ENCODE measurements at places on chromosomes 16 and 17. TPM values are rescaled to one million over a fixed set of nuclear protein-coding genes. Genes with fewer than 3 reads are reported as not detected.

DNA sequence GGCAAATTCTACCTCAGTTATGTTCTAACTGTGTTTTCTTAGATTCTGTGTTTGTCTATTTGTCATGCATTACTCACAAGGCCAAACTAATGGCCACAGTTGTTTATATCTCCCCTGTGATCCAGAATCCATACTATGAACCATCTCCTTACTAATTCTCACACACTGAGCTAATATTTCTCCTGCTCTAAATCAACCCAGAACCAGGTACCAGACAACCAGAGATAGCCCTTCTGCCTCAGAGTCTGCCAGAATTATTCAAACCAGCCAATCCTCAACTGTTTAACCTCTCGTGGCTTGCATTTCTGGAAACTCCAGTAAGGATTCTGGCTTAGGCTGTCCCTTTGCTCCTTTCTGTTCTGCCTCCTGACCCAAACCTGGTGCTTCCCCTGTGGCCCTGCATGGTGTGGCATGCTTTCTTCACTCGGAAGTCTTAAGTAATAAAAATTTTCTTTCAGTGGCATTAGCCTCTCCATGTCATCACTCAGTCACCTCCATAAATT is 59.4 kb downstream of the EFCAB5 start:
- no peak for DNase-seq

DNA sequence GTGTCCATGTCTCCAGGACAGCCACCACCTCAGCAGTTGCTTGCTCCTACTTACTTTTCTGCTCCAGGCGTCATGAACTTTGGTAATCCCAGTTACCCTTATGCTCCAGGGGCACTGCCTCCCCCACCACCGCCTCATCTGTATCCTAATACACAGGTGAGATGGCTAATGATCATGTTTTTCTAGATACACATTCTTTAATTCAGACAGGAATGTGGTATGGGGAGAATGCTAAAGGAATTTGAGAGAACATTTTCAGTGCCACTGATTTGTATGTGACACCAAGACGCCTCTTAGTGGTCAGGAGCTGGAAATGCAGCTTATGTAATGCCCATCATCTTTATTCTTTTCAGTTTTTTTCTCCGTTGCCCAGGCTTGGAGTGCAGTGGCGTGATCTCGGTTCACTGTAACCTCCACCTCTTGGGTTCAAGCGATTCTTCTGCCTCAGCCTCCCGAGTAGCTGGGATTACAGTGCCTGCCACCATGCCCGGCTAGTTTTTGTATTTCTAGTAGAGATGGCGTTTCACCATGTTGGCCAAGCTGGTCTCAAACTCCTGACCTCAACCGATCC is 8.9 kb upstream of the RAPGEFL1 start:
- DNase-seq, result no peak

The PRAC1 gene
- total RNA-seq, result not detected

The KRTAP2-2 gene
- total RNA-seq, result not detected

GRCh38 chr17:82244413-82245133 is 15.7 kb downstream of the SLC16A3 start:
- no peak for DNase-seq

The PPP1R1B gene
- total RNA-seq, result not detected

The MMP15 gene
- 52.3 TPM for total RNA-seq

The ZNF830 gene
- total RNA-seq, result 8.1 TPM

DNA sequence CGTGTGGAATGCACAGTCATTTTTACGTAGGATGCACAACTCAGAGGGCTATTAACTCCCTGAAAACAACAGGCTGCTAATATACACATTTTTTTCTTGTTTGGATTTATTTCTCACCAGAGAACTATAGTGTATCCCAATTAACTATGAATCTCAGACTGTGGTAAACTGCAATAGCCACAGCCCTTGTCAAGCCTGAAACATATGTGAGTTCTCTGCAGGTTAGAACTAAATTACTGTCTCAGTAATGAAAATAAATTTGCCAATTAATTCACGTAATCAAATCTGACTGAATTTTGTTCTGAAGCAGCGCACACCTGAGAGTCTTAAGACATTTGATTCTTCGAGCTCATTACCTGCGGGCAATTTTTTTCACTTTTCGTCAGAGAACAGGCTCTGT is 318.6 kb downstream of the PMP22 start:
- no peak for DNase-seq
